Tibial nerve (tissue), 4 donors: ENCODE measurements at places on chromosomes 2 and 18. TPM values are rescaled to one million over a fixed set of nuclear protein-coding genes. Genes with fewer than 3 reads are reported as not detected.

The EPB41L3 gene
- 146 TPM for total RNA-seq

The GAREM2 gene
- total RNA-seq, result 3.0 TPM

The SERPINB3 gene
- not detected for total RNA-seq

The SMARCAL1 gene
- total RNA-seq, result 22.7 TPM

DNA sequence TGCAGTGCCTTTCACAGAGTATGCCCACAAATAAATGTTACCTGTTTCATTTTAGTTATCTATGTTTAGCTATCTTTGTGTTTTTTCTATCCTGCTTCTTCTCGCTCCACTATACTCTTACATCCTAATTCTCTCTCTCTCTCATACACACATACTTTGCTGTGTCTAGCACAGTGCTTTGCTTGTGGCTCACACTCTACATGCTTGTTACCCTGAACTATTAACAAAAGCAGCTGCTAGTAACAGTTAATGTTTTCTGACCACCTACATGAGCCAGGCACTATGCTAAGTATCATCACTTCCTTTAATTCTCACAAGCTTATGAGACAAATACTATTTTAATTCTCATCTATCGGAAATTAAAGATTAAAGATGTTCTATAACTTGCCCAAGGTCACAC, 390.5 kb upstream of the HNRNPA3 start:
- H3K27ac ChIP-seq, result no peak overlapping the region
- DNase-seq, result no peak
- peaks cover 11% of the 10 kb centered on the region for H3K27me3 ChIP-seq
- no peaks in the 10 kb centered on the region for H3K36me3 ChIP-seq
